SK-MEL-5 (cell line): ENCODE measurements at places on chromosomes 7 and 10.

- DNase-seq = no peak
Observed at GRCh38 chr7:20264623-20265022, 47.4 kb upstream of the MACC1 start.

DNA sequence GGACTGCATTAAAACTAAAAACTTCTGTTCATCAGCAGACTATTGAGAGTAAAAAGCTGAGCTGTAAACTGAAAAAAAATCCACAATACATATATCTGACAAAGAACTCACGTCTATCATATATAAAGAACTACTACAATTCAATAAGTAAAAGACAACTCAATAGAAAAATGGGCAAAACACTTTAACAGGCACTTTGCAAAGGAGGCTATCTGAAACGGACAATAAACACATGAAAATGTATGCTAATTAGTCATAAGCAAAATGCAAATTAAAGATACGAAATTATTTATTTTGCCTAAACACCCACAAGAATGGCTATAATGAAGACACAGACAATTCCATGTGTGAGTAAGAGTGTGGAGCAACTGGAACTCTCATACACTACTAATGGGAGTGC lies 18.1 kb downstream of the CARD11 start:
- no peak for DNase-seq

- DNase-seq = no peak
Observed at GRCh38 chr7:90657481-90657880, 61.4 kb downstream of the CDK14 start.

DNA sequence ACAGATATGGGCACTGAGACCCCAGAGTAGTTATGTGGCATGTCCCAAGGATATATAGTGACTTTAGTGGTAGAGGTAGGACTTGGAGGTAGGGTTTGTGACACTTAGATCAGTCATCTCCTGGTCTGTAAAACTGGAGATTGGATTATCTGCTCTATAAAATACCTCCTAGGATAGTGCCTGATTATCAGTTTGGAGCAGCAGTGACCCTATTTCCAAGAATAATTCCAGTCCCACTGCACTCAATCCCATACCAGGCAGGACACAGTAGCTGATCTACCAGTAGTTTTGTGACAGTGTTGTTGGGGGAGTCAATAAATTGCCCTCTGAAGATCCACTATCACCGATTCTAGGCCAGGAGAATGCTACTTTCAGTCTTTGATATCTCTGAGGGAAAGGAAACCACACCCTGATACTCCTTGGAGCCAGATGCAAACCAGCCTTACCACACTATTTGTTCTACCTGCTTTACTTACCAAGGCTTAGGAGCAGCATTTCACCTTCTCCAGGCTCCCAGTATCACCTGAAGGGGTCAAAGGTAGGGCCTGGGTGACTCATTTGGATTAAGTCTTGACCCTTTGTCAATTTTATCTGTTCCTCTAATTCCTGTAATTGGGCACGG lies 30.6 kb downstream of the KMT2E start:
- no peak for DNase-seq

- no peak for DNase-seq
Observed at GRCh38 chr10:69656742-69657269, 26.8 kb downstream of the FAM241B start.

DNA sequence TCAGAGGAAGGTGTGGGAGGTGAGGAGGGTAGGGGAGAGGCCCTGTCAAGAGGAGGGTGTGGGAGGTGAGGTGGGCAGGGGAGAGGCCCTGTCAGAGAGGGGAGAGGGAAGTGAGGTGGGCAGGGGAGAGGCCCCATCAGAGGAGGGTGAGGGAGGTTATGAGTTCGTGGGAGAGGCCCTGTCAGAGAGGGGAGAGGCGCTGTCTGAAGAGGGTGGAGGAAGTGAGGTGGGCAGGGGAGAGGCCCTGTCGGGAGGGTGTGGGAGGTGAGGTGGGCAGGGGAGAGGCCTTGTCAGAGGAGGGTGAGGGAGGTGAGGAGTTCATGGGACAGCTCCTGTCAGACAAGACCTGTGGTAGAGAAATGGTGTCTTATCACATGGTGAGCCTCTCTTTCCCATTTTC lies 74.4 kb downstream of the INPP5A start:
- DNase-seq = no peak
